NCI-H1930 (cell line): ENCODE measurements at places on chromosomes 7 and 10.

DNA sequence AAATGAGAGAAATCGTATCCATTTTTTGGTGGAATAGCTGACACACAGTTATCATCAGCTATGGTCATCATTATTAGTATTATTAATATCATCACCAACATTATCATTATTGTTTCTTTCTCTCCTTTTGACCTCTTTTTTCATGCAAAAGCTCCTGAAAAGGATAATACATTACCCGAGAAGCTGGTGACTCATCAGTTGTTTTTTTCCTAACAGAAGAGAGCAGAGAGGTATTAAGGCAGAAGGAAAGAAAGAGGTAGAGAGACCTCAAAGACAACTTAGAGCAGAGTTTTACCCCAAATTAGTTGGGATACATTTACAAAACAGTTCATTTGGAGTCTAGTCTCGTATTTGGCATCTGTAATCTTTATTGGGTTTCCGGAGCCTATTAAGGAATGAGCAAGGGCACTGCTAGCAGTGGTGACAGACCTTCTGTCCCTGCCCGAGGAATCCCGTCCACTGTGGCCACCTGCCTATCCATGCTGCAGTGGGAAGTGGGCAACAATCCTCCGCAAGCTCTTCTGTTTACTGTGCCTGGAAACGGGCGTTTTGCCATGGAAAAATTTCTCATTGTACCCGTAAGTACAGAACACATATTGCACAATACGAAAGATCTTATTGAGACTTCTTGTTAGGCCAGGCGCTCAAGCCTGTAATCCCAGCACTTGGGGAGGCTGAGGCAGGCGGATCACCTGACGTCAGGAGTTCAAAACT is 170.0 kb upstream of the MKLN1 start:
- no peak for DNase-seq

- no peak for DNase-seq
These were observed 226.2 kb downstream of the COBL start for GRCh38 chr7:51090411-51090810.

DNA sequence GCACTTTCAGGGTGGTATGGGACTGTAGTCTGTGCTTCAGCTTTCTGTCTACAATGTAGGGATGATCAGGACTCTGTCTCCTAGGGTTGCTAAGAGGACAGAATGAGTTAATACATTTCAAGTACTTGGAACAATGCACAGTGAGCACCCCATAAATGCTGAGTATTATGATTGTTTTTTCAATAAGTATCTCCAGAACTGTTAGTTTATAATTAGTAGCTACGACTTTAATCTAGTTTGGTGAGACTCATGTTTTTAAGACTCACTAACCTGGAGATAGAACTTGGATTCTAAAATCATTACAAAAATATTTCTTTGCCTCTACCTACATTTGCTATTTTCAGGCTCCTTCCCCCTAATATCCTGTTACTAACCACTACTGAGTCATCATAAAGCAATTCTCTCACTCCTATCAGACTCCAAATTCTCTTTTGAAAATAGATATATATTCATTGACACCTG is 95.3 kb downstream of the CPED1 start:
- DNase-seq = no peak

DNA sequence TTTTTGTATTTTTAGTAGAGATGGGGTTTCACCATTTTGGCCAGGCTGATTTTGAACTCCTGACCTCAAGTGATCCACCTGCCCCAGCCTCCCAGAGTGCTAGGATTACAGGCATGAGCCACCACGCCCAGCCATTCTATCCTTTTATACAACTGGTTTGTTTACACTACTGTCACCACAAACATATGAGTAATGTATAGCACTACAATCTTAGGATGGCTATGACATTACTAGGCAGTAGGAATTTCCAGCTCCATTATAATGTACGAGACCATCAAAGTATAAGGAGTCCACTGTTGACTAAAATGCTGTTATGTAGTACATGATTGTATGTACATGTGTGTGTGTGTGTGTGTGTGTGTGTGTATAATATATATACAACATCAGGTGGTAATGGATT is 1126.1 kb upstream of the LRRN3 start:
- no peak for DNase-seq
